WTC11 (cell line): ENCODE measurements at places on chromosomes 13 and 19. TPM values are rescaled to one million over a fixed set of nuclear protein-coding genes. Genes with fewer than 3 reads are reported as not detected.

DNA sequence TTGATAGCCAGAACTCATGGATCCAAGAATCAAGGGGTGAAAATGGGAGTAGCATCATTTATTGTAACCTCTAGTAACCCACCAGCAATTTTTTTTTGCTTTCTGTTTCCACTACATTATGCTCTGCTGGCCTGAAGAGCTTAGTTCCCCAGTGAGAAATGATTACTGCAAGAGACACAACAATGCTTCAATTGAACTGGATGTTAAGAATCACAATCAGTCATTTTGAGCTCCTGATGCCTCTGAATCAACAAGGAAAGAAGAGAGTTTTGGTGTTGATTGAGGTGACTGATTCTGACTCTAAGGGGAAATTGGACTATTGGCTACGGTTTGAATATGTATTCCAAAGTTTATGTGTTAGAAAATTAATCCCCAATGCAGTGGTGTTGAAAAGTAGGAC lies 1084.4 kb downstream of the SLITRK1 start:
- DNase-seq, result no peak

GRCh38 chr19:29587518-29587986 lies 18.5 kb upstream of the POP4 start:
- DNase-seq, result no peak

- DNase-seq, result no peak
These were observed 3.1 kb upstream of the JSRP1 start for GRCh38 chr19:2259336-2259735.

DNA sequence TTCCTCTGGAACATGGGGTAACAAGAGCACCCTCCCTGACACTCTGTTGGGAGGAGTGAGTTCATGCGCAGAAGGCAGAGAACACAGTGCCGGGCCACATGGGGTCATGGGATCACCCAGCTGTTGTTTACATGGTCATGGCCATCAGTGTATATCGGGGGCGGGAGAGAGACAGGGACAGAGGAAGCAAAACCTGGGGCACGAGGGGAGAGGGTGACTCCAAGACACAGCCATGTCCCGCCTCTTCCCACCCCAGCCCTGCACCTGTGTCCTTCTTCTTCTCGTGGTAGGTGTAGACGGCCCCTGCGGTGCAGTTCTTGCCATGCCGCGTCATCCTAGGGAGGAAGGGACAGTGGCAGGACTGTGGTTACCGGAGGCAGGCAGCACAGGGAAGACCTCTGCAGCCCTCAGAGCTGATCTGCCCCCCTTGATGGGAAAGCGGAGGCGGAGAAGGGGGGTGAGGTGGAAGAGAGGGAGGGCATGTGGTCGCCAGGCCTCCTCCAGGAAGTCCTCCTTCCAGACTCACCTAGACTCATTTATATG lies 19.9 kb downstream of the NOSIP start:
- DNase-seq, result no peak

GRCh38 chr13:28734906-28735305 lies 16.1 kb upstream of the SLC46A3 start:
- DNase-seq, result no peak

DNA sequence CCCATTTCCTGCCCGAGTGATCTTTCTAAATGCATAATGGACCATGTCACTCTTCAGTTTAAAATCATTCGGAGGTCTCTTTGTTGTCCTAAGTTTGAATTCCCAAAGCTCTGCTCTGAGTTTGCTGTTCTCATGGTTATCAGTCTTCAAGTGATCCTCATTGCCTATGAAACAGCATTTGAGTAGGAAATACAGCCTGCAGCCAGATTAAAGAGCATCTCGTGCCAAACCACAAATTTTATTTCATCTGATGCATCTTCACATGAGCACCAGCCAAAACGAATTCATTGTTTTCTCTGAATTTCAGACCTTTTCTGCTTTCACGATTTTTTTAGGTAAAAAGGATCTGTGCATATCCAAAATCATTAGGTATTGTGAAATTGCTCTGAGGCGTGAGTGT lies 299.6 kb downstream of the TDRD3 start:
- no peak for DNase-seq

DNA sequence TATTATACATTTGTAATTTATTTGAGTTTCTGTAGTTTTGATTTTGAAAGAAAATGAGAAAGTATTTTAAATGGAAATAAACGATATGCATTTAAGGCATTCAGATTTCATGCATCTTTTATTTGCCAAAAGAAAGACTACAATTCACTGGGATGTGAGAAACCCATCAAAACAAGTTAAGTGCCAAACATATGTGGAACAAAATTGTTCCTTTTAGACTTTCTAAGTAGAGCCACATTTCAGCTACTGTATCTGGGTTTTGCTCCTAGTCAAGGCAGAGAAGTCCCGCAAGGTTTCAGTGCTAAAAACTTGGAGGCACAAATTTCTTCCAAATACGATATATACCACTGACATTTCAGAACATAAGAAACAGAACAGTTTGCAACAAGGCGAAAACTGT lies 1191.9 kb downstream of the SLITRK5 start:
- no peak for DNase-seq

DNA sequence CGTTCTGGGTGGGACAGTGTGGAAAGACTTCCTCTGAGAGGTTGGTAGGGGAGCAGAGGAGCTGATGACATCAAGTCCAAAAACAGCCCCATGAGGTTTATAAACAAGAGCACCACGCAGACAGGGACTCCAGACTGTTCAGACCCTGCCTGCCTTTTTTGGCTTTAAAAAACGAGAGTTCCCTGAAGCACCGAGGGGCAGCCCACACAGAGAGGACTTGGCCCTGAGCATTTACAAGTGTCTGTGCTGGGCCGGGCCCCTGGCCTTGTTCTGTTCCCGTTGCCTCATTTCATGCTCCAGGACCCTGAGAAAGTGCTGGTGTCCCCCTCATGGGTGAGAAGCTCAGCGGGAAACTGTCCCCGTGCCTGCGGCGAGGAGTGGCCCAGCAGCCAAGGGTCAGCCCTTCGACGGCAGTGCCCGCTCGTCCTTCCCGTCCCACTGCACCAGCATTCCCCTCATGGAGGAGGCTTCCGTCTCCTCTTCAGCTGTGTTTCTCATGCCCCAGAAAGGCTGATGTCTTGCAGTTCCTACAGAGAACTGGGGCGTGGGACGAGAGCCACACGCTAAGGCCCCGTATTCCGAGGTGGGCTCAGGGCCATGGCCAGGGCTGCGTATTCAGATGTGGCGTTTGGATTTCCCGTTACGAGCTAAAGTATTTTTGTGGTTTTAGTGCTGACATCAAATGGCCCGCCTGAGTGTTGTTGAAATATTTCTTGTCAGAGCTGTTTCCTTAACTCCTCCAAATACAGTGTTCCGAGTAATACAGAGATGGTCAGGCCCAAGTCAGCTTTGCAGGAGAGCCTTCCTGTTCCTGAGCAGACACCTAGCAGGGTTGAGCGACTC lies 93.5 kb downstream of the ATP11A start:
- DNase-seq, result no peak

DNA sequence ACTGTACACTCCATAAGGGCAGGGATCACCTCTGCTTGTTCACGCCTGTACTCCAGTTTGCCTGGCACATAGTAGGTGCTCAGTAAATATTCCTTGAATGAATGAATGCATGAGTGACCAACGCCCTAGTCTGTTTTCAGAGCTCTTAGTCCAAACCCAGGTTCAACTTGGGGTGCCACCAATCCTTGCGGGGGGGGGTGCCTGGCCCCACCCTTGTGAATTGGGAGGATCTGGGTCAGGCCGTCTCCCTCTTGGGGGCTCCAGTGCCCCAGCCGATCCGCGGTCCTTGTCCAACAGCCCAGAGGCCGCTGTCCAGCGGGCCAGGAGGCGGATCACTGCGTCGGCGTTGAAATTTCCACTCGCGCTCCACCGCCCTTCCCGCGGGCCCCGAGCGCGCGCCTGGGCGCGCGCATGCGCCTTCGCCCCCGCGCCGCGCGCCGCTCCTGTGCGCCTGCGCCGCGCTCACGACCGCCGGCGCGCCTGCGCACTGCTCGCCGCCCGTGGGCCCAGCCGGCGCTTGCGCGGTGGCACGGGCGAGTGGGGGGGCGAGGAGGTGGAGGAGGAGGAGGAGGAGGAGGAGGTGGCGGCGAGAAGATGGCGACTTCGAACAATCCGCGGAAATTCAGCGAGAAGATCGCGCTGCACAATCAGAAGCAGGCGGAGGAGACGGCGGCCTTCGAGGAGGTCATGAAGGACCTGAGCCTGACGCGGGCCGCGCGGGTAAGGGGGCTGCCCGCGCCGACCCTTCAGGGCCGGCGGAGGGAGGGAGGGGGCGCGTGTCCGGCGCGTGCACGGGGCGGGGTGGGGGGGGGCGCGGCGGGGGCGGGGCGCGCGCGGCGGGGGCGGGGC lies at the start of gene CRTC1:
Gene CRTC1, plus strand, starts transcription at position 572 of the 849 bp plus-strand sequence. Its CDS starts 23 bp downstream, at position 595.
- peak; percentile 84 for DNase-seq

DNA sequence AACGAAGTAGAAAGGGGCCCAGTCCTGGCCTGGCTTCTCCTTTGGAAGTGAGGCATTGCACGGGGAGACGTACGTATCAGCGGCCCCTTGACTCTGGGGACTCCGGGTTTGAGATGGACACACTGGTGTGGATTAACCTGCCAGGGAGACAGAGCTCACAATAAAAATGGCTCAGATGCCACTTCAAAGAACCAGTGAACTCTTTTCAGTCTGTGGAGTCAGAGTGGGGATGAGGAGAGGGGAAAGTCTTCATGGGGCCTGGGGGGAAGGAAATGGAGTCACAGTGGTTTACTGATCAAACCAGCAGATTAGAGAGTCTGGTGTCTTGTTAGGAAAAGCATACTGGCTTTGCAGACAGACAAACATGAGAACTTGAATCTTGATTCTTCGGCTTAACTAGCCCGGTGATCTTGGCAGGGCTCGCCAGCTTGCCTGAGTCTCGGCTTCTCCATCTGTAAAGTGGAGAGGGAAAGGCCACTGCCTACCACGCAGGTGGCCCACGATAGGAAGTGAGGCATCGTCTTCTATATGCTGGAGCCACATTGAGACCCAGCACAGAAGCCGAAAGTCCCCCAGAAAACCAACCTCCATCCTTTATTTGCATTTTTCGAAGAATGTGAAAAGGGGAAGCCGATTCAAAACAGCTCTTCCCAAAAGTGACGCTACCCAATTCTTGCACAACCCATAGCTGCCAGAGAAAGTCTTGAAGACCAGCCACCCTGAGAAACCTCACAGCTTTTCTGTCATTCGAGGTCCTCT lies at the start of gene FFAR1:
Gene FFAR1, plus strand, starts transcription at position 732 of the 759 bp plus-strand sequence. CDS start 3,650 bp downstream, outside the sequence.
- no peak for DNase-seq

GRCh38 chr19:14412996-14413692 lies 6.0 kb downstream of the DDX39A start:
- no peak for DNase-seq

DNAAF3 gene
- total RNA-seq, result 4.0 to 5.9 TPM (median 5.6 TPM) in 3 replicates

IRGC gene
- not detected in 3 replicates for total RNA-seq

ALOX5AP gene
- total RNA-seq, result 0.30 TPM in 1 of 3 replicates, not detected in the others

TBC1D17 gene
- 44.4 to 52.8 TPM (median 46.7 TPM) in 3 replicates for total RNA-seq

IFNL1 gene
- not detected in 3 replicates for total RNA-seq

GNG7 gene
- total RNA-seq, result 9.6 to 14.3 TPM (median 13.2 TPM) in 3 replicates

ADAMTSL5 gene
- 0.55 to 1.9 TPM (median 1.5 TPM) in 3 replicates for total RNA-seq

GJB6 gene
- total RNA-seq, result not detected in 3 replicates

CEACAM7 gene
- total RNA-seq, result 0.15 to 0.21 TPM (median 0.18 TPM) in 3 replicates
